ENCODE measurements at places on chromosomes 16 and 17. TPM values are rescaled to one million over a fixed set of nuclear protein-coding genes. Genes with fewer than 3 reads are reported as not detected.

Gene ZSCAN10
- total RNA-seq: 0.14 TPM

Gene HS3ST2
- total RNA-seq: not detected

DNA sequence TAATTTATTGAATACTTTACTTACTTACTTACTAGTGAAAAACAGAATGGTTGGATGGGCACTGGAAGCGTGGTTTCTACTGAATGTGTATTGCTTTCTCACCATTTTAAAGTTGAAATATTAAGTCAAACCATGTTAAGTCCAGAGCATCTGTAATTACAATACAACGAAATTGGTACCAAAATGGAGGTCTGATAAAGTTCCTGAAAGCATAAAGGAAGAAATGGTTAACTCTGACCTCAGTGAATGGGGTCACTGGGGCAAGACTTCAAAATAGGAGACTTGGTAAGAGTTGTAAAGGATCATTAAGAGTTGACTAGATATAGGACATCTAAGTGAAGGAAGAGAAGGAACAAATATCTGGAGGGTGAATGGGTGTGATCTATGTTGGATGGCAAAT lies 237.1 kb downstream of the MAF start:
- no peak for DNase-seq

Gene CACNG3
- total RNA-seq: not detected

DNA sequence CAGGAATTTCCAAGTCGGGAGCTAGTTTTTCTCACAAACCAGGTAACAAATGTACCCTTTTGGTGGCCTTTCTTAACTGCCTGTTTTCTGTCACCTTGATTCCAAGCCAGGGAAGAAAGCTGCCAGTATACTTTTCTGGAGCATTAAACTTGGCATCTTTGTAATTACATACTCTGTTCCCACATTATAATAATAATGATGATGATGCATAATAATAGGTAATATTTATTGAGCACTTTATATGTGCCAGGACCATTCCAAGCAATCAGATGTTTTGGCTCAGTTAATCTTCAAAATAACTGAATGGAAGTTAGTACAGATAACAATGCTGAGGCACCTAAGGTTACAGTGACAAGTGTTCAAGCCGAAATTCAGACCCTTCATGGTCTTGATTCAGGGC lies 11.1 kb upstream of the PSMC5 start:
- DNase-seq: no peak

Gene TMEM219
- total RNA-seq: 52.5 TPM

DNA sequence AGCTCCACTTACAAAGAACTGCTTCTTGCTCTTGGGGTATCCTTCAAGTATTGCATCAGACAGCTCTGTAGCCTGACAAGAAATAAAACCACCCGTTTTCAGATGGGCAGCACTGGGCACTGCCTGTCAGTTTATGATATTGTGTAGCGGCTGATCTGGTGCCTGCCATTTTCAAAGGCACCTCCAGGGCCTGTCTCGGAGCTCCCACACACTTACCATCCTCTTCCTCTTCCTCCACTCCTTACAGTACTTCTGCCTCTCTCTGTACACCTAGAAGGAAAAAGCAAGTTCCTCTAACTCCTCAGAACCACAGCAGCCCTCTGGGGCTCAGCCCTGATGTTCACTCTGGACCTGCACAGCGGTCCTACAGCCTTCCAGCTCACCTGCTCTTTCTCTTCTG lies 4.4 kb downstream of the PSMC3IP start:
- DNase-seq: no peak

Gene NOL3
- 43.4 TPM for total RNA-seq

Gene PIK3R5
- 46.9 TPM for total RNA-seq

Gene PRDM7
- not detected for total RNA-seq

DNA sequence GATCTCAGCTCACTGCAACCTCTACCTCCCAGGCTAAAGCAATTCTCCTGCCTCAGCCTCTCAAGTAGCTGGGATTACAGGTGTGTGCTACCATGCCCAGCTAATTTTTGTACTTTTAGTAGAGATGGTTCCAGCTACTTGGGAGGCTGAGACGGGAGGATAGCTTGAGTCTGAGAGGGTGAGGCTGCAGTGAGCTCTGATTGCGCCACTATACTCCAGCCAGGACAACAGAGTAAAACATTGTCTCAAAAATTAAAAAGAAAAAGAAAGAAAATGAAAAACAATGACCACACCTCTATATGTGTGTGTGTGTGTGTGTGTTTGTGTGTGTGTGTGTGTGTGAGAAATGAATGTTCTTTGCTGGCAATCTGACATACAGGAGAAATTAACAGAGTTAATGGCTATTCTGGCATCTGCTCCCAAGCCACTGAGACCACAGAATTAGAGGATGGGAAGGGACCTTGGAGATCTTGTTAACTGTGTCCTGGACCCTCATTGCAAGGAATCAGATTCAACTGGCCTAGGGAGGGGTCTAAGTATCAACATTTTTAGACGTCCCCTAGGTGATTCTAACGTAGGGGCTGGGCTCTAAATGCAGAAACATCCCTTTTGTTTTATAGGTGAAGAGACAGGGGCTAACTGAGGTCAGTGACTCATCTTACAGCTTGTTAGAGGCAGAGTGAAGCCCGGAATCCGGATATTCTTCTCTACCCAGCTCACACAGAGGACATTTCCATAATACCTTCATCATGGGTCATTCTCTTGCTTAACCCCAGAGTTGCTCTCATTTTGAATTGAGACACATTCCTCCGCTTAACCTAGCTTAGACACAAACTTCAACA lies 16.4 kb upstream of the MARCHF10 start:
- no peak for DNase-seq

GRCh38 chr16:4690946-4691665 lies 2.3 kb upstream of the NUDT16L1 start:
- no peak for DNase-seq

- DNase-seq: no peak
Observed at GRCh38 chr16:82756283-82756599, 129.5 kb downstream of the CDH13 start.

DNA sequence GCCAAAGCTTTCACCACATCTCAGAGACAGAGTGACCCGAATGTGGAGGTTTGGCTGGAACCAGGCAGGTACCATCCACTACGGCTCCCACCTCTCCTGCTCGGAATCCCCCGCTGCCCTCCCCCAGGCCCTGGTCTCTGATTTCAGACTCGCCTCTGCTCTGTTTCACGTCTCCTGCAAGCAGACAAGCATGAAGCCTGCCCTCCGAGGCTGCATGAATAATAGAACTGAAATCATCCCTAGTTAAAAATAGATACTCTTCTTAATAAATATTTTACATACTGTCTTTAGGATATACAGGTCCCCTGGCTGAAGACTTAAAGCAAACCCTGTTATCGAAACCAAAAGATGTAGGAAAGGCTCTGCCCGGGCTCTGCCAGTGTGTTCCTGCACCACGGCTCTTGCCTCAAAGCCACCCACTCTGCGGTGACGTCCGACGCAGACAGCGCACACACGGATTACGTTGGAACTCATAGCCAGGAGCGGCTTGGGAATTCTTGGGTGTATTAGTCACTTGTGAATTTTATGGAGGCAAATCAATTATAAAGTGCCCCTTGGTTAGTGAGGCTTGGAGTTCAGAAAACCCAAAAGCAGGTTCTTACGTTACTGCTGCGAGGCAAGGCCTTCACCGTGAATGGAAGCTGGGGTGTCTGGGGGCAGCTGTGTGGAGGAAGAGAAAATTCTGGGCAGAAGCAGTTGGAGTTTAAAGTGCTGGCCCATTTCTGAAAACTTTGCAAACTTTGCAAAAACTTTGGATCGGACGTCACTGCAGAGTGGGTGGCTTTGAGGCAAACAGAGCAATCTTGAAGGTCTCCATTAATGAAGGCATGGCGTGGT lies 25.6 kb upstream of the NPTX1 start:
- no peak for DNase-seq

DNA sequence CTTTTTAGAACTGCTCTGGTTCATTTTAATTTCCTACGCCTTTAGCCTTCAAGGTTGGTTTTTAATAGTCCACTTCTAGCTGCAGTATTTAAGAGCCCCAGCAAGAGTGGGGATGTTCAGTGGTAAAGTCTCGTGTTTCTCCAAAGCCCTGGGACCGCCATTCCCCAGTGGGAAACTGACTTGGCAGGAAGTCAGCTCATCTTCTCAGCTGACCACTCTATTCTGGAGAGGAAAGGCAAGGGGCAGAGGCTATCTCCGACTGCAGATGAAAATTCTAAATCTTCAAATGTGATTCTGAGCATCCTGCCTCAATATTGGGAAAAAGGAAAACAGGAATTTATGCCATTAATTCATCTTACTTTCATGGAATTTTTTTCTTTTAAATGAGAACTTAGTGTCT lies 35.5 kb downstream of the HS3ST3B1 start:
- no peak for DNase-seq

DNA sequence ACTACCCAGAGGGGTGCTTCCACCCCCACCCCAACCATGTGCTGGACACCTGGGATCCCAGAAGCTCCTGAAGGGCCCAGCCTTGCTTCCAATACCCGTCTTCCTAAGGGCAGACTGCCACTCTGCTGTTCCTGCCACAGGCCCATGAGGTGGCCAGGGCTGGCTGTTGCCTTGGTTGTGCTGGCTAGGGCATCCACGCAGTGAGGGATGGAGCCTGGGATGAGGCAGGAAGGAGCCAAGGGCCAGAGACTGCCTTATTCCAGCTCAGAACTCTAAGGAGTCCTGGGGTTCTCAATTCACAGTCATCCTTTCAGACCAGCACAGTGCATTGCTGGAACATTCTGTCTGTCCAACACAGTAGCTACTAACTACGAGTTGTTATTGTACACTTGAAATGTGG lies 37.8 kb downstream of the BCO1 start:
- DNase-seq: no peak

DNA sequence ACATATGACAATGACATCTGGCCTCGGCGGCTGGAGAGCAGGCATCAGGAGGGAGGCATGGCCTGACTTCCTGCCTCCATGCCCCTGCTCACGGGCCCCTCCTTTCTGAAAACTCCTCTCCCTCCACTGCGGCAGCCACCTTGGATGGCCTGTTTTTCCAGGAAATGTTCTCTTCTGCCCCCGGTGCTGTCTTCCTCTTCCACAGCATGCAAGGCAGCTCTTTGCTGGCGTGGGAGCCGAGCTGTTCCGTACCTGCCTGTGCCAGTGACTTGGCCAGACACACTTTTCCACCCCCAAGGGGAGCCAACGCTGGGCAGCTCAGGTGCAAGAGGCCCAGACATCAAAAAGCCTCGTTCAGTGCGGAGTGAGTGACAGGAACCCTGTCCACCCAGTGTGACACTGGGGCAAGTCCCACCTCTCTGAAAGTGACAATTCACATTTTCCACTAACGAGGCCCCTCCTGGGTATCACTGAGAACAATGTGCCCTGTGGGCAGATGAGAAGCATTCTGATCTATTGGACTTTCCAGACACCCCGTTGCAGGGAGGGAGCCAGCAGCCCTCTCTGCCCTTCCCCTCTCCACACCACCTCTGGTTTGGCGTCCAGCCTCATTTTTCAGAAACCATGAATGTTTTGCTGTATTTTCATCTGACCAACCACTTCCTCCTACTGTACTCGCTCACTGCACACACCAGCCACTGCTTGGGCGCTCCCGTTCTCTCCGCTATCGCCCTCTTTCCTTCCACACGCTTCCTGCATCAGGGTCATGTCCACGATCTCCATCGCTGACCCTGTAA lies 31.2 kb downstream of the NSMCE1 start:
- peak; percentile 73 for DNase-seq

- no peak for DNase-seq
Observed at GRCh38 chr16:58125781-58126335, 3.3 kb downstream of the CFAP20 start.

DNA sequence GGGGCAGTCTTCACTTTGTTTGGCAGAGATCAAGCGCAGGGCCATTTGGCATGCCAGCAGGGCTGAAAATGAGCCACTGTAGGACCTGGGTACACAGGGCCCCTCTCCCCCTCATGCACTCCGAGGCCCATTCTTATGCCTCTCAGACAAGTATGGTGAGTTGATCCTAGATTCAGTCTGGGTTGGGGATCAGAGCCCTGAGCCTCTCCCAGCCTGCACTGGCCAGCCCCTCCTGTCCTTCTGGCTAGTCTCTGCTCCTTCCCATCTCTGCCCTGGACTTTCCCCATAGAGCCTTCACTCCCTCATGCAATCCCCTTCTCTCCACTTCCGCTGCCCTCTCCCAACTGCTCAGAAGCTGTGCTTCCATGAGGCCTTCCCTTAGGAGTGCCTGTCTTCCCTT lies 31.0 kb downstream of the SMARCE1 start:
- DNase-seq: no peak

DNA sequence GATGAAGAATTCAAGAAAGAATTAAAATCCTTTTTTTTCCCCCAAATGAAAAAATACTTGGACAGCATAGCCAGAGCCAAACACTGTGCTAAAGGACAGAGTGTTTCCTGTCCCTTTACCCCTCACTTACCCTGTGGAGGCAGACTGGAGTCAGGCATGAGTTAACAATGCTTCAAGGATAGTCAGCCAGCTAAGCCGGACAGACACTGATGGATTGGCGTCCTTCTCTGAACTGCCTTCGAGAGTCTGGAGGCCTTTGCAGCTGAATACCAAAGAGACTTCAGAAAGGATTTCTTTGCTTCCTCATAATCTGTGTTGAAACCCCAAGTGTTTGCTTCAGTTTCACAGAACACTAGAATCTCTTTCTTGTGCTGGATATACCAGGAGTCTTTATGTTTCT lies 4.6 kb downstream of the METTL9 start:
- no peak for DNase-seq

- no peak for DNase-seq
Observed at GRCh38 chr16:86305440-86305839, 204.9 kb upstream of the FOXF1 start.

GRCh38 chr17:56389356-56389755 lies 204.1 kb upstream of the NOG start:
- no peak for DNase-seq

Gene KRT27
- not detected for total RNA-seq

GRCh38 chr17:4607261-4607741 lies 23.0 kb downstream of the SMTNL2 start:
- DNase-seq: no peak
